ENCODE measurements at places on chromosomes 2 and 18. TPM values are rescaled to one million over a fixed set of nuclear protein-coding genes. Genes with fewer than 3 reads are reported as not detected.

Gene GAD1
- total RNA-seq = 1.6 TPM

Gene VSNL1
- total RNA-seq = not detected

- no peak for DNase-seq
These were observed 26.7 kb downstream of the COPS9 start for GRCh38 chr2:240109386-240109785.

- no peak for DNase-seq
These were observed 580.8 kb downstream of the ERBB4 start for GRCh38 chr2:211957799-211958198.

Gene ABCG8
- total RNA-seq = not detected

Gene REG3G
- total RNA-seq = not detected

DNA sequence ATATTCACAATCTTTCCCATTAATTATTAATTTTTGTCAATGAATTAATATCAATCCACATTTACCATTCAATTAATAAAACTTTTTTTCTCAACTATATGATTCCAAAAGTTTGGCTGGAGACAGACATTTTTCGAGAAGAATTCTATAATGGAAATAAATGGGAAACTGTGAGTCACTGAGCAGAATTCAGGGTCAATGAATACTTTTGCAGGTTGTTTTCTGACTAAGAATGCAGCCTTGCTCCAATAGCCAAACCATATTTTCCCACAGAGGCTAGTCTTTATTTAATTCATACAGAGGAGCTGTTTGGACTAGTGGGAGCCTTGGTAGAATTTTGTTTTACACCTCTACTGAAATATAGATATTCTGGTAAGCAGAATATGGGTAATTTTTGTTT lies 82.3 kb downstream of the ARHGAP28 start:
- DNase-seq = no peak

- no peak for DNase-seq
These were observed 36.4 kb downstream of the LANCL1 start for GRCh38 chr2:210440206-210440605.

- no peak for DNase-seq
These were observed 22.7 kb upstream of the ACTG2 start for GRCh38 chr2:73870084-73870483.

DNA sequence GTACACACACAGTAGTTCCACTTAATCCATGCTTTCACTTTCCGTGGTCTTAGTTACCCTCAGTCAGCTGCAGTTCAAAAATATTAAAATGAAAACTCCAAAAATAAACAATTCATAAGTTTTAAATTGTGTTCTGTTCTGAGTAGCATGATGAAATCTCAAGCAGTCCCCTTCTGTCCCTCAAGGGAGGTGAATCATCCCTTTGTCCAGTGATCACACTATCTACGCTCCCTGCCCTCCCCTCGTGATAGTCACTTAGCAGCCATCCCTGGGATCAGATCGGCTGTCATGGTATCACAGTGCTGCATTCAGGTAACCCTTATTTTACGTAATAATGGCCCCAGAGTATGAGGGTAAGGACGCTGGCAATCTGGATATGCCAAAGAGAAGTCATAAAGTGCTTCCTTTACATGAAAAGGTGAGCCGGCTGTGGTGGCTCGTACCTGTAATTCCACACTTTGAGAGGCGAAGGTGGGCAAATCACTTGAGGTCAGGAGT lies 5.8 kb upstream of the RTN4 start:
- no peak for DNase-seq

- DNase-seq = no peak
These were observed 66.1 kb downstream of the ACVR1 start for GRCh38 chr2:157810037-157810436.

GRCh38 chr18:61963705-61964104 lies 70.9 kb upstream of the RNF152 start:
- DNase-seq = no peak

GRCh38 chr2:234355808-234356365 lies 141.0 kb downstream of the ARL4C start:
- DNase-seq = no peak

- DNase-seq = no peak
These were observed 135.4 kb upstream of the APCDD1 start for GRCh38 chr18:10319026-10319425.

Gene NLRC4
- not detected for total RNA-seq

DNA sequence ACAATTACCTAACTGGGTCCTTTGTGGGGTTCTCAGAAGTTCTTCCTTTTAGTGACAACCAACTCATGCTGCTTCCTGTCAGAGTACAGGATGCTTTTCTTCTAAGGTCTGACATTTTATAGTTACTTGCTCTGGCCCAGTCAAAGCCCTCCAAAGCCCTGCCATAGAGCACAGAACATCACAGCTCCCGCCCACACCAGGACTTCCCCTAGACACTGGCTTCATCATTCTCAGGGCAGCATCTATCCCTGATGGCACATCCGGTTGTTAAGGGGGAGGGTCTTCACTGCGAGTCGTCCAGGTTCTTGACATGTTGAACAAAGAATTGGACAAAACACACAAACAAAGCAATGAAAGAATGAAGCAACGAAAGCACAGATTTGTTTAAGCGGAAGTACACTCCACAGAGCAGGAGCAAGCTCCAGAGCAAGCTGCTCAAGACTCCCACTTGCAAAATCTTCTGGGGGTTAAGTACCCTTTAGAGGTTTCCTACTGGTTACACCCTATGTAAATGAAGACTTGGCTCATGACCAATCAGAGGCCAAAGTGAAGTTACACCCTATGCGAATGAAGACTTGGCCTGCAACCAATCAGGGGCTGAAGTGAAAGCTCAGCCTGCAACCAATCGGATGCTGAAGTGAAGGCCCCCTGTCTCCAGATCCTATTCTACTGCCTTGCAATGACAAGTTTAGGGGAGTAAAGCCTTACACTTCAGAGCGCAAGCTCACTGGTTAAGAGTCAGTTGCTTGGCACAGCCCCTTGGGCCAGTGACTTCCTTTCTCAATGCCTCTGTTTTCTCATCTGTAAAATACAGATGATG lies 79.0 kb downstream of the HDAC4 start:
- peak; percentile 75 for DNase-seq

Gene DTNB
- 29.2 TPM for total RNA-seq

DNA sequence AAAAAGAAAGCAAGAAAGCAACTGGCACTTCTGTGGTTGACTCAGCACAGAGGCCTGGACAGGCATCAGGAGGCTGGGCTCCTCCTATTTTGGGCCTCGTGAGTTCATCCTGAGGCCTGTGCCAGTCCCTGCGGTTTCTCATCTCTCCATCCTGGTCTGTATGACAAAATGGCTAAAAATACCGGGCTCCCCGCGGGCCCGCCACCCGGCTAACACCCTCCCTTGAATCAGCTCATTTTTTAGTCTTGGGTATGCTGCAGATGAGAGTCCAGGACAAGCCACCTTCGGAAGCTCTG lies 62.3 kb upstream of the YWHAQ start:
- no peak for DNase-seq

DNA sequence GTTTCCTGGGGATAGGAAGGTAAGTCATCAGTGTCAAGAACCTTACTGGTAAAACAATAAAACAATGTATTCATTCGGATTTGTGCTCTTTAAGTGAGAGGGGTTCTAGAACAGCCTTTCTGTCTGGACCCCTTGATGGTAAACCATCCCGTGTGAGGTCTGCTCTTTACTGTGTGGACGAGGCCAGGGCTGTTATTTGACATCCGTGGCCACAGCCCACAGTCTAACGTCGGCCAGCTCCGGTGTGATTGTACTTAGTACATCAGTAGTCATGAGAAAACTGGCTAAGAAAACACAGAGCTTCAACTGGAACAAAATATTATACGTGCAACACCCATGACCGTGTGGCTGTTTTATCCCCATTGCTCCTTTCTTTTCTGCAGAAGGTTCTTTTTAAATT lies 62.0 kb downstream of the SLC35F5 start:
- DNase-seq = no peak

DNA sequence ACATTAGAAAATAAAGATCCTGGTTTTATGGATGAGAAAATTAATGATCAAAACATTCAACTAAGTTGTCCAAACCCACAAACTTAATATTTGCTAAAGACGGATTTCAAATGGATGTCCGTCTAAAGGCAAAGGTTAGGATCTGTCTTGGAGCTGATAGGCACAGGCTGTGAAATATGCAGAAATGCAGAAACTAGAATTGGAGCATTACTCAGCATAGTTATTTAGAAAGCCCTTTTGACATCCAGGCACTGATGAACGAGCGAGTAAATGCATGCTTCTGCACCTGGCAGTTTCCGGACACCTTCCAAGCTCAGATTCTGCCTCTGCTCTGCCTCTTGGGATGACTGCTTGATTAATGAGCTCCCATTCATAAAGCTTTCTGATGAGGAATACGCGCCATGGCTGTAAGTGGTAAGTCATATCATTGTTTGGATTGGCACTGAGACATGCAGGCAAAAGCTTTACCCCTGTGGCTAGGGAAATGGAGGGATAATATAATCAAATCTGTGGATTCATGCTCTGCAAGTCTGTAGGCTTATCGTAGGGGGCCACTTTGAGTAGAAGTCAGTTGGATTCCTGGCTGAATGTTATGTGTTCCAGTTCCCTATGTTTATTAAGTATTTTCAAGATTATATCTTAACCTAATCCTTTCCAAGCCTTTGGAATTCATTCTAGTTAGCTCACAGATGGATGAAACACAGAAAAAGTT lies 2176.3 kb upstream of the CELF4 start:
- DNase-seq = no peak

GRCh38 chr2:94978917-94979316 lies 46.6 kb upstream of the MAL start:
- DNase-seq = no peak

DNA sequence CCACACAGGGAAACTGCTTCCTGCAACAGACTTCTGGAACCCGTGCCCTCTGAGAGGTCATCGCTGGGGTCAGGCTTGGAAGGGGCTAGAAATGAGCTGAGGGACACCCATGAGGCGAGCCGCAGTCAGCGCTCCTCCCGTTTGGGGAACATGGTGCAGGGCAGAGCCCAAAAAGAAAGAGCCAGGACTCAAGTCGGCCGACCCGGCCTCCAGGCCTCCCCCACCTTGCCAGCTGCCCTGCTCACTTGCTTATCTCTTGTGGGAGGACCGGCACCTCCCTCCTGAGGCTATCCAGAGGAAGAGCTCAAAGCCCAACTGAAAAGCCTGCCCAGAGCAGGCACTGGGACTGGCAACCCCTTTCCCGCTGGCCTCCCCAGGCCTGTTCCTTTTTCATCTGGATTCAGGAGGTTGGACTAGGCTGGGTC lies 43.6 kb downstream of the SCTR start:
- no peak for DNase-seq

Gene GPD2
- 14.7 TPM for total RNA-seq

Gene PARD3B
- 1.0 TPM for total RNA-seq

- no peak for DNase-seq
These were observed 39.9 kb downstream of the MYO3B start for GRCh38 chr2:170217778-170218251.

- no peak for DNase-seq
These were observed 23.7 kb downstream of the DDX1 start for GRCh38 chr2:15615301-15615920.

Gene RAB1A
- 62.7 TPM for total RNA-seq

DNA sequence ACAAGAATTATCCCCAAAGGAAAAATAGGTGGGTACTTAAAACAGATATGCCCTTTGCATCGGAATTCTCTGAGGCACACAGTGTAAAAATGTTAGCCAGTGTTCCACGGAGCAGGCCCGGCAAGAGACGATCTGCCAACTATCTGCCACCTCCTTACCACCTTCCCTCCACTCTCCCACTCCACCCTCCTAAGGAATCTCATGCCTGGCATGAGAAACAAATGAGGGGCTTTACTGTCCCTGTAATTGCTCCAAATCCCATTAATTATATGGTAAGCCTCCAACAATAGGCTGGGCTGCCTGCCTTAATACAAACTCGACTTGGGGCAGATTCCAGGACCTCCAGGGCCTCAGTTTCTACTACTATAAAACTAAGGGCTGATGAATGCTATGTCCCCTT lies 102.3 kb downstream of the ZBTB7C start:
- no peak for DNase-seq

DNA sequence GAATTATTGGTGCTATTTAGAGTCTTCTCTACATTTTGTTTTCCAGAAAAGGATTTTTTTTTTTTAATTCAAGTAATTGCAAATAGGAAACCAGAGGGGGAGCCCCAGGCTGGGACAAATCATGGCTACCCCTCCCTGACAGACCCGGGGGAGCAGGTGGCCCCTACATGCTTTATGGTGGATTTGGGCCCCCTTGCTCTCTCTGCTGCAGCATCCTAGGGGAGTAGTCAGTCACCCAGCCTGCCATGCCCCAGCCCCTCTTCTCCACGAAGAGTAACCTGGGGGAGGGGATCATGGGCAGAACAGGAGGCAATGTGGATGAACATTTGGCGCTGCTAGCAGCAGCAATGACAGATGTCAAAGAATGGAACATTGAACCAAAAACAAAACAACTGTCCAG lies 4.6 kb downstream of the C2orf81 start:
- DNase-seq = no peak

- no peak for DNase-seq
These were observed 1.4 kb upstream of the XRCC5 start for GRCh38 chr2:216107760-216108159.

DNA sequence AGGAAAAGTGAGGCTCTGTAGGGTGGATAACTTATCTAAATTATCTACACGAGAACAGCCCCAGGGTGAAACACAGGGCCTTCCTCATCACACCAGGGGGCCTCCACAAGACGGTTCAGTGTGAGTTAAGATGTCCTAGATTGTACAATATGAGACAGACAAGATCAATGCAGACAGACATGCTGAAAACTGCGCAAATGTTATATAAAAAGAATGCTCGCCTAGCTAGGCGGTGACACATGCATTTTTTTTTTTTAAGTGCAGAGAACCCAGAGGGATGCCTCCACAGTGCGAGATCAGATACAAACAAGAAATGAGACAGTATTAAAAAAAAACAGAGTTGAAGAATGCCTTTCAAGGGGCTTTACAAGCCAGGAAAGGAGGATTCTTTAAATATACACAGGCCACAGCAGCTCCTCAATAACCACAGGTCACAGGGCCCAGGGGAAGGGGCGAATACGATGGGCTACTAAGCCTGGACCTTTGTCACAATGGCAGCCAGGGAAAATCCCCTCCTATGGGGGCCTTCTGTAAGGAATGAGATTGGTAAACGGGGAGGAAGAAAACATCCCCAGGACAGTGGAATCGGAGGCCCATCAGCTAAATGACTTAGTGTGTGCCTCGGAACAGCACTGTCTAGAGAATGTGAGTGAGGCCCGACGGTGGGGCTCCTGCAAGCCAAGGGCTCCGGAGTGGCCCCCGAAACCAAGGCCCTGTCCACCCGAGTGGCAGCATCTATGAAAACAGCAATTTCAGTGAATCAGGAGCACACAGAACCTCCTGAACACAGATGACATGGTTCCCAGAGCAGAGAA lies 48.9 kb downstream of the ADCY3 start:
- no peak for DNase-seq

- no peak for DNase-seq
These were observed 128.6 kb upstream of the ZSWIM2 start for GRCh38 chr2:186977433-186978045.

- peak; percentile 41 for DNase-seq
These were observed 86.1 kb downstream of the ACVR1 start for GRCh38 chr2:157789933-157790511.

GRCh38 chr2:47984041-47984440 lies 77.7 kb upstream of the FBXO11 start:
- DNase-seq = no peak

- DNase-seq = no peak
These were observed 79.6 kb downstream of the TPO start for GRCh38 chr2:1492711-1493430.

DNA sequence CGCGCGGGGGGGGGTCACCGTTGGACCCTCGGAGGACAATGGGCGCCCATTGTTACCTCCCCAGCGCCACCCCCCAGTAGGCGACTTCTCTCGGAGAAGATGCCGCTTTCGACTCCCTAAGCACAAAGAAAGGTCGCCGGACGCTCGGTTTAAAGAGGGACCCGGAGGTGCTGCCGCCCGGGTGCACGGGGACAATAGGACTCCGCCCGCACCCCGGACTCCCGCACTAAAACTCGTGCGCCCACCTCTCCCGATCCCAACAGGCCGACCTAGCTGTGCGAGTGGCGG lies 318 bp upstream of the CDC42EP3 start:
- DNase-seq = no peak
